Left colon (tissue), 2 donors: ENCODE measurements at places on chromosomes 5 and 9.

DNA sequence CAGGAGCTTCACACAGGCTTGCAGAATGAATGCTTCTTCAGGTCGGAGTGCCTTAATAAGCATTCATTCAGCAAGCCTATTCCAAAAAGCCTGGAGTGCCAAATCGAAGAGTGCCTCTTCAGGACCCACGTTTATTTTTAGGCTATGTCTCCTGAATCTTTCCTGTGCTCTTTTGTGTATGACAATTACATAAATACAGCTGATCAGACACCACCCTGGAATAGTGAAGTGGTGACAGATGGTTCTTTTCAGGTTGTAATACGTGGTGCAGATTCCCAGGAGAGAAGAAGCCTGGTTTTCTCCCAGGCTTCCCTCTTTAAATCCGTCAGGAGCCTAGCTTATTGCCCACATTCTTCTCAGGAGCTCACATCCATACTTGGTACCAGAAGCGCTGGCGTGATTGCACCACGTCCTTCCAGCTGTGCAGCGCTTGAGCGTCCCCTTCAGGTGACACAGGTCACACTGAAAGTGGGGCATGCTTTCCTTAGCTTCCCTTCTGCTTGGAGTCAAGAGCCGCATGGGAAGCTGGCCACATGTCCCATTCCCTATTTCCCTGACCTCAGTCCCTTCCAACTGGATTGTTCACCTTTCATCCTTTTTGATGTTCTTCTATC is 123.1 kb downstream of the ADCY2 start:
- no peak for DNase-seq

GRCh38 chr5:160547872-160548271 is 126.2 kb downstream of the PTTG1 start:
- no peak for DNase-seq

- DNase-seq = no peak
Observed at GRCh38 chr5:134143431-134143830, 28.9 kb downstream of the TCF7 start.

DNA sequence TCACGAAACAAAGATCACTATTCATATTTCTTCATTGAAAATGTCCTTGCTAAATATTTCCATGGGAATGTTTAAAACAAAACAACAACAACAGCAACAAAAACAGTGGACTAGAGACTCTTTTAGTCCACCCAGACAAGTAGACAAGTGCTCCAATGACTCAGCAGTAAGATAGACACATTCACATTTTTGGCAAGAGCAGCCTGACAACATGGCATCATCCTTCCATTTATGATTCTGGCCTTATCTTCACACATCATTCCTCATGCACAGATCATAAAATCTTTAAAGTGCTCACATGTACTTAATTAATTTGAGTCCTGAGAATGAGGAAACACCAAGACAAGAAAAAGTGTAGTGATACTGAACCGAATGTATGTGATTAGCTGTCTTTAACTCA is 132.6 kb upstream of the PDE4D start:
- DNase-seq = no peak

GRCh38 chr5:133698646-133699526 is 86.5 kb upstream of the FSTL4 start:
- no peak for DNase-seq

- DNase-seq = no peak
Observed at GRCh38 chr5:148972974-148973374, 89.9 kb downstream of the SH3TC2 start.

DNA sequence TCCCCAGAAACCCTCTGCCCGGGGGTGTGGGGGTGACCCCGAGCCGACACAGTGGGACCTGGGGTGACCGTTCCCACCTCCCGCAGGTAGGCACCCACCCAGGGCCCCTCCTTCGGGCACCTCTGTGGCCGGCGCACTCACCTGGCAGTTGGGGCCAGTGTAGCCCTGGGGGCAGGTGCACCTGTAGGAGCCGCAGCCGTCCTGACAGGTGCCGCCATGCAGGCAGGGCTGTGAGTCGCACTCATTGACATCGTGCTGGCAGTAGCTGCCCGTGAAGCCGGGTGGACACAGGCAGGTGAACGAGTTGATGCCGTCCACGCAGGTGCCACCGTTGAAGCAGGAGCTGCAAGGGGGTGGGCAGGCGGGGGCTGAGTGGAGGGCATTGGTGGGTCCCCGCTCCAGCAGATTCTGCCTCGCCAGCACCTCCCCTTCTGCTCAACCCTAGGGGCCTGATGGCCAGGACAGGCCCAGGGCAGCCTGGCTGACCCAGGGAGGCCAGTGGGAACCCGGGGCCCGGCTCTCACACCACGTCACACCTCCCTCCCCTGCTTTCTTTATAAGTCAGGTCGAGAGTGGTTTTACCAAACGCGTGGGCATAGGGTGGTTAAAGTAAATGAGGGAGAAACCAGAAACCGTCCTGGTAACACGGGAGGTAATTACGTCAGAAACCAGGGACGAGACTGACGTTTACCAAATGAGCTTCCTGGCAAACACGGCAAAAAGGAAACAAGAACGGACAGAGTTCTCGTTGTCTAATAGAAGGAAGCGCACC is 26.1 kb upstream of the SEC16A start:
- DNase-seq = no peak

DNA sequence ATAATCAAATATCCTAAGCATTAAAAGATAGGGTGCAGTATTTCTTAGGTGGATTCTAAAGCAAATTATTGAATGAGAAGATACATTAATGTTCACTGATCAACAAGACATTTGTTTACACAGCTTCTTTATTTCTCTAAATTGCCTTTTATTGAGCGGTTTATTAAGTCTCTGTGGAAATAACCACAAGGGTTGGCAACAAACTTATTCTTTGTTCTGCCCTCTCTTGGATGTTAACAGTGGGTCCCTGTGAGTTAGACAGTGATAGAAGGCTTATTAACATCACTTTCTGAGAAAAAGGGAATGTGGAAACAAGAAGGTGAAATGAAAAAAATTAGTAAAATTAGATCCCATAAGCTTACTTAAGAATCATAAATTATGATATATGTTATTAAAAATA is 82.7 kb upstream of the C6 start:
- DNase-seq = no peak

GRCh38 chr5:144697847-144698262 is 527.2 kb downstream of the KCTD16 start:
- DNase-seq = no peak

DNA sequence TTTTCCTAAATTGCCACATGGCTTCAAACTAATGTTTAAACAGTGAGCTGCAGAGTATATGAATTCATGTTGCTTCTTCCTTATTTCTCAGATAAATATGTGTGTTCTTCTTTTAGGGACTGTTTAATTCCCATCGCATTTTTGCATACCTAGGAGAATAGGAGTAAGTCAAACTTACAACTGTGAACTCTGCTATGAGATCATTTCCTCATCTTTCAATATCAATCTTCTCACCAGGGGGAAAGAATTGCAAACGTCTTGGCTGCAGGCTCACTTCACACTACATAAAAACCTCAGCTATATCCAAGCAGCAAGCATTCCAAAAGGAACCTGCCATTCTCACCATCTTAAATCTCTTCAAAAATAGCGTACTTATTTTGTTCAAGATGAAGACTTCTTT is 271.0 kb downstream of the DNAH5 start:
- no peak for DNase-seq

- no peak for DNase-seq
Observed at GRCh38 chr9:89629081-89629976, 24.5 kb downstream of the GADD45G start.

- no peak for DNase-seq
Observed at GRCh38 chr5:56328753-56329560, 95.8 kb upstream of the ANKRD55 start.

DNA sequence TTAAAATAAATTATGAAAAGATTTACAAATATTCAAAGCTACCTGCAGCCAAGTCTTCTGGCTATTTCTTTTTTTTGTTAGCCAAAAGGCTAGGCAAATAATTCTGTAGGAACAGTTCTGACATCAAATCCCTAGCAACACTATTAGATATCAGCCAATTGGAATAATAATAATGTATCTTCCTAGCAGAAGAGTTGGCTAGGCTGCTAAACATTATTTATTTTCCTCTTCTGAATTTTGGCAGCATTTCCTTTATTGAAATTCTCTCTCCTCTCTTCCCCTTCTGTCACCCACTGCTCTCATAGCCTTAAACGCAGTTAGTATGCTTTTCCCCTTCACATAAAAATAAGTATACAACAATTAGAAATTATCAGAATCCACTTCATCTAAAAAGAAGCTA is 42.6 kb downstream of the ZDHHC21 start:
- DNase-seq = no peak

DNA sequence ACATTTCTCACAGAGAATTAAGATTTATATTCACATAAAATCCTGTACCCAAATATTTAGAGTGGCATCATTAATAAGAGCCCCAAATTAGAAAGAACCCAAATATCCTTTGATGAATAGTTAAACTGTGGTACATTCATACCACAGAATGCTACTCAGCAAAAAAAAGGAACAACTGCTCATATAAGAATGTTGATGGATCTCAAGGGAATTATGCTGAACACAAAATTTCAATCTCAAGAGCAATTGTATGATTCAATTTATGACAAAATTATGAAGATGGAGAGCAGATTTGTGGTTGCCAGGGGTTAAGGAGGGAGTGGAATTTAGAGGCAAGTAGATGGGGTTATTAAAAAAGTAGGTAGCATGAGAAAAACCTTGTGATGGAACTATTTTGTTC is 4.5 kb upstream of the PAIP1 start:
- DNase-seq = no peak

DNA sequence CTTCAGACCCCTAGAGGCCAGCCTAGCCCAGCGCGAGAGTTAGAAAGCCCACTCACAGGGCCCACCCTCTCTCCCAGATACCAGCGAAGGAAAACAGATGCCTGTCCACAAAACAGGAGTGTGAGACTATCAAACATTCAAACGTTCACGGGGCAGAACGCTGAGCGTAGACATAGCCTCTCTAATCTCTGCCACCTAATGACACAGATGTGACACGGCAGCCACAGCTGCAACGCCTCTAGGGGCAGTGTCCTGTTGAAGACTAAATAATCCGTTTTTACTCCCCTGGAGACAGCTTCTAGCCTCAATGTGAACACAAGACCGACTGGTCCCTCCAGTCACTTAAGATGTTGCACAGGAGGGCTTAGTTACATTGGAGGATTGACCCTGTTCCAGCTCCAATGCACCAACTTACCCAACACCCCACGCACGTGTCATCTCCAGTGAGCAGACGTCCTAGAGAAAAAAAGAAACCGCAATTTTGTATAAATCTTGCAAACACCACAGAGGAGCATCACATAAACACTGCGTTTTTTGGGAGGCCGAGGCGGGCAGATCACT is 14.3 kb downstream of the DIPK1B start:
- no peak for DNase-seq

- DNase-seq = no peak
Observed at GRCh38 chr5:93462916-93463315, 118.1 kb downstream of the NR2F1-AS1 start.

DNA sequence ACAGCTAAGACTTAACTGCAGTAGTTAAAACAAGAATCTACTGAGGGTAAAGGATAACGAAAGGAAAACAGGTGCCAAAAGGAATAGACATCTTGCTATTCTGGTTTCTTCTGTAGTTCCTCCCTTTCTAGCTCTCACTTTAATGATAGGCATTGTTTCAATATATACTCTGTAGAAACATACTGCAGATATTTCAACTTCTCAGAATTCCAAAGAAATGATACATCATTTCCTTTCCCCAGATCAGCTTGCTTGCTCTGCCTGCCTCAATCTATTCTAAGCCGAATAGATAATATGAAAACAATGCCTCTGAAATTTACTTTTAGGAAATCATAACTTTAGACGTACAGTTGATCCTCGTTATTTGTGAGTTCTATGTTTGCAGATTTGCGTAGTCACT is 46.3 kb downstream of the ACO1 start:
- no peak for DNase-seq

DNA sequence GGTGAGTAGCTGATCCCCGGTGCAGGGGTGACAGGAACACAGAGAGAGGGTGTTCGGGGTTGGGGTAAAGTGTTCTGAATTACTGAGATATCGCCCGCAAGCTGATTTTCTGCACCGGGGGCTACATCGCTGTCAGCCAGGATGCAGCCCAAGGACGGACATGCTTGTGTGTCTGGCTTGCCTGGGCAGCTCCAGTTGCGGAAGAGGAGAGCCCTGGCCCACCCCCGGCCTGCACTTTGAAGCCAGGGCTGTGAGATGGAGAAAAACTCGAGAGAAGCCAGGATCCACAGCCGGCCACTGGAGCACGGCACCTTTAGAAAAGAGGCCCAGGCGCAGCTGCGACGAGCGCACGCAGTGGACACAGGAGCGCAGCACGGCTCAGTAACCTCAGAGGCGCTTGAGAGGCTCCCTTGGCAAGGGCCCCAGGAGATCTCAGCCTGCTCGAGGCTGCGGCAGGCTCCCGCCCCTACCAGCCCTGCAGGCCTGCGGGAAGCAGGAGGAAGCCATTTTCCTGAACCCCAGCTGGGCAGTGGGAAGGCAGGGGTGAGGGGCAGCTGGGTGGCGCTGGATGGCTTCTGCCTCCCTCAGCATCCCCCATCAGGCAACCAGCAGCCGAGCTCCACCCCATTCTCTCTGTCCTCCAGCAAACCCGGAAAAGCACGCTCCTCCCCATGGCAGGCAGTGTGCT is 59.2 kb downstream of the C9orf50 start:
- no peak for DNase-seq

- no peak for DNase-seq
Observed at GRCh38 chr9:93164085-93164484, 19.9 kb upstream of the WNK2 start.

GRCh38 chr5:6494939-6495338 is 46.3 kb downstream of the UBE2QL1 start:
- DNase-seq = no peak

DNA sequence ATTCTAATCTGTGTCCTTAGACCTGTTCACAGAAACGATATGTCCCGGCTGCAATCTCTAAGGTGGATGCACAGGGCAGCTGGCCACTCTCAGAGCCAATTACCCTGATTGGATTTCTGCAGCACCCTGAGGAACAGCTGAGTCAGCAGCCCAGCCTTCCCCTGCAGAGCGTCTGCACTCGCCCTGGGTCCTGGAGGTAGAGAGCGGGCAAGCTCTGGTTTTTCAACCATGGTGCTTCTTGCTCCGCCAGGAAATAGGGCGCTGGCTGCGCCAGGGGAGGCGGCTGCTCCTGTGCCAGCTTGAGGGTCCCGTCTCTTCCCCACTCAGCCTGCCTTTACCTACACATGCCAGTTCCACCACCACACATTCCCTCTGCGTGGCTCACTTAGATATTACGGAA is 19.2 kb downstream of the NDUFS6 start:
- DNase-seq = no peak

GRCh38 chr5:159629158-159629557 is 287.1 kb upstream of the ADRA1B start:
- no peak for DNase-seq

DNA sequence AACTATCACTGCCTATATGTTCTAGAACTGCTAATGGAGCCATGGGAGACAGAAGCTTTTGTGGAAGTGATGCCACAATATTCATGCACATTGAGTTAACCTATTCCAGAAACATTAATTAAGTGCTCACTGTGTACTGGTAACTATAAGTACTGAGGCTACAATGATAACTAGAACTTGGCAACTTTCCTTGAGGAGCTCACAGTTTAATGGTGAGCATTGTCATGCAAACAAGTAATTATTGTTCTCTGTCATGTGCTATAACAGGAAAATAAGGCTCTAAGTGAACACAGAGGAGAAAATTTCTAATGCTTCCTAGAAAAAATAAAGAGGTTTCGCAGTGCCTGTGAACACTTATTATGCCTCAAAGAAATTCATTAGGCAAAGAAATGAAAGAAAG is 142.2 kb downstream of the BAAT start:
- no peak for DNase-seq
